ENCODE measurements at places on chromosomes 12 and 14. TPM values are rescaled to one million over a fixed set of nuclear protein-coding genes. Genes with fewer than 3 reads are reported as not detected.
A peak's percentile ranks its signal among the peaks of the same experiment; 100 is the strongest.

DNA sequence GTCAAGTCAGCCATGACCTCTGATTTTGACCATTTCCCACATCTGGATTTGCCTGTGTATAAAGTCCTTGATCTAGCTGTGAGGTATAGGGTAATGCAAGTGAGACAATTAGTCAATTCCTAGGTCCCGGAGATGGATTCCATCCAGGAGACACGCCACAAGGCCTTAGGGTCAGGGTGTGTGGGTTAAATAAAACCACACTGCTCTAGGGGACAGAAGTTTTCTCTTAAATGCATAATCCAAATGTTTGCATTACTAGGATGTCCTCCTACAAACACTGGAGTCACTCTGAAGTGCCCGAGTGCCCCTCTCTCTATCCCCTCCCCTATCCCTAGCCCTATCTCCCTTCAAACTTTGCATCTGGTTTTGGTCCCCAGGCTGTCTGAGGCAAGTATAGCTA, 26.8 kb downstream of the LRIG3 start:
- no peak for DNase-seq

GRCh38 chr14:85695300-85695699, 165.4 kb downstream of the FLRT2 start:
- no peak for DNase-seq

DNA sequence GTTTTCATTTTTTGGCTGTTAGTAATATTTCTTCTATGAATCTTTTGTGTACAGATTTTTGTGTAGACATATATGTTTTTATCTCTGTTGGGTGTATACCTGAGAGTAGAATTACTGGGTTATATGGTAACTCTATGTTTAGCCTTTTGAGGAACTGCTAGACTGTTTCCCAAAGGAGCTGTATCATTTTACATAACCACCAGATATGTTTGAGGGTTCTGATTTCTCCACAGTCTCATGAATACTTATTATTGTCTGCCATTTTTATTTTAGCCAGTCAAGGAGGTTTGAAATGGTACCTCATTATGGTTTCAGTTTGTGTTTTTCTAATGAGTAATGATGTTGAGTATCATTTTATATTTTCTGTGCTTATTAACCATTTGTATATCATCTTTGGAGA, 1.9 kb downstream of the PCNX4 start:
- no peak for DNase-seq

GRCh38 chr14:32588448-32589320, 259.6 kb downstream of the AKAP6 start:
- no peak for DNase-seq

GRCh38 chr14:95523051-95523814, 6.8 kb upstream of the SYNE3 start:
- DNase-seq, result no peak

DNA sequence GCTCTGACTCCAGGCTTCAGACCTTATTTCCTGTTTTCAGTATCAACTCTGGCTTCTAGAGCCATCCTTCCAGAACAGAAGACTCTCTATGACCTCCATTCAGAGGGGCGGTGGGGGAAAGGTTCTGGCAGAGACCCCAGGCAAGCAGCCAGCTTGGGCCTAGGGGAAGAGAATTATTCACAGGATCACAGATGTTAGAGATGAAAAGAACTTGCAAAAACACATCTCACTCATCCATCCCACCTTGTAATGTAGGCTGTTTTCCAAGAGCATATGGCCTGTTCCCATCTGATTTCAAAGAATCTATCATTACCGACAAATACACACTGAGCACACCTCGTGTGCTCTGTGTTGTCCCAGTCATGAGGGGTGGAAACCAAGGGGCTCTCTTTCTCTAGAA, 131.9 kb downstream of the GRIN2B start:
- DNase-seq, result peak; percentile 90

DNA sequence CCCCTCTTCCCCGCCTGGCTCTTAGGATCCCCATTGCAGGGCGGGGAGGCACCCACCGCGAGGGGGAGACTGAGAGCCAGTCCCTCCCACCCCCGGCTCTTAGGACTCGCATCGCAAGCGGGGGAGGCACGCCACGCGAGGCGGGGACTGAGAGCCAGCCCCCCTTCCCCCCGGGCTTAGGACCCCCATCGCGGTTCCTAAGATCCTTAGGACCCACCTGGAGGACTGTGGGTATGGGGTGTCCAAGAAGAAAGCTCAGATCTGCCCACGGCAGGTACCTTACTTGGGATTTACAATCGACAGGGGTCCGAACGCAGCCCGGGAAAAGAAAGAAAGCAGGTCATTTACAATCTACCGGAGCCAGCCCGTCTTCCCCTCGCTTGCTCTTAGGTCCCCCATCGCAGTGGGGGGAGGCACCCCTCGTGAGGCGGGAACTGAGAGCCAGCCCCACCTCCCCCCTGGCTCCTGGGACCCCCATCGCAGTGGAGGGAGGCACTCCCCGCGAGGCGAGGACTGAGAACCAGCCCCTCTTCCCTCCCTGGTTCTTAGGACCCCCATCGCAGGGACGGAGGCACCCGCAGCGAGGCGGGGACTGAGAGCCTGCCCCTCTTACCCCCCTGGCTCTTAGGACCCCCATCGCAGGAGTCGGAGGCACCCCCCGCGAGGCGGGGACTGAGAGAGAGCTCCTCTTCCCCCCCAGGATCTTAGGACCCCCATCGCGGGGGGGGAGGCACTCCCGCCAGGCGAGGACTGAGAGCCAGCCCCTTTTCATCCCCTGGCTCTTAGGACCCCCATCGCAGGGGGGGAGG, 43.7 kb downstream of the DDX11 start:
- no peak for DNase-seq

- DNase-seq, result no peak
Observed at GRCh38 chr14:97033556-97034081, 236.4 kb downstream of the VRK1 start.

GRCh38 chr12:56632701-56633467, 2.8 kb upstream of the BAZ2A start:
- no peak for DNase-seq

- DNase-seq, result no peak
Observed at GRCh38 chr14:89418976-89419375, 1.9 kb upstream of the FOXN3 start.

- DNase-seq, result no peak
Observed at GRCh38 chr12:22525426-22525825, 18.9 kb downstream of the C2CD5 start.

GRCh38 chr12:54419088-54419887, at the start of gene ITGA5:
Gene ITGA5, minus strand, starts transcription at chr12:54419266. Its CDS starts 68 bp downstream, at chr12:54419198.
- peak; percentile 96 for DNase-seq

- DNase-seq, result no peak
Observed at GRCh38 chr12:115910057-115910456, 367.4 kb downstream of the MED13L start.

DNA sequence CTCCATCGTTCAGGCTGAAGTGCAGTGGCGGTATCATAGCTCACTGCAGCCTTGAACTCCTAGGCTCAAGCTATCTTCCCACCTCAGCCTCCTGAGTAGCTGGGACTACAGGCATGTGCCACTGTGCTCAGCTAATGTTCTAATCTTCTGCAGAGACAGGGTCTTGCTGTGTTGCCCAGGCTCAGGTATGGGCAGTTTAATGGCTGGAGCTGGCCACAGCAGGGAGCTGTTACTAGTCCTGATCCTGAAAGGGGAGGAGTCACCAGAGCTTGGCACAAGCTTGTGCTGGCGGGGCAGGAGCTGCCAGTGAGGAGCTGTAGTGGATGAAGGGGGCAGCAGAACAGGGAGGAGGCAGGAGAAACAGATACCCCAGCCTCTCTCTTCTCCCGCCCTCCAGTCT, 10.6 kb downstream of the TMEM120B start:
- DNase-seq, result no peak

DNA sequence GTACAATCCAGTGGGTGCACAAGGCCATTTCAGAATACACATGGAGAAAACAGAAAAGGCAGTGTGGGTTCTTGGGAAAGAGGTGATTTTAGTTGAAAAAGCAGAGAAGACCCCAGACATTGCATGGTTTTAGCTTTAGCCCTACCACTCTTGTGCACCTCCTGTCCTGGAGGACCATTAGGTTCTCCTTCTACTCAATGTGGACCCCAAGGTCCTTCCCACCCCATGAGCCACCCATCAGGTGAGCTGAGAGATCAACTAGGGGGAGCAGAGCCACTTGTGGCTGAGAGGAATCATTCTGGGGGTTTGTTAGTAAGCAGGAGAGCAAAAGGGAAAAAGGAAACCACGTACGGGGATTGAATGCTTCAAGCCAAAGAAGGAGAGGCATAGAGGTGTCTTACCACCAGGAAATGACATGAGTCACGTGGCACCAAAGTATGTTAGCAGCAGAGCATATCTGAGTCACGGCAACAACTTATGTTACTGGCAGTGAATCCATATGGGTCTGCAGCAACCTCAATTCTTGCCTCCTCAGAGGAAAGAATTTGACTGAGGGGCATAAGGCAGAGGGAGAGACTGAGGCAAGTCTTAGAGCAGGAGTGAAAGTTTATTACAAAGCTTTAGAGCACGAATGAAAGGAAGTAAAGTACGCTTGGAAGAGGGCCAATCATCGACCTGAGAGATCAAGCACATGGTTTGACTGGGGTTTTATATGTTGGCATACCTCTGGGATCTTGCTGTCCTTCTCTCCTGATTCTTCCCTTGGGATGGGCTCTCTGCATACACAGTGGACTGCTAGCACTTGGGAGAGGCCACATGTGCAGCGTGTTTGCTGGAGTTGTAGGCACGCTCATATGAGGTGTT, 73.9 kb downstream of the HSD17B6 start:
- no peak for DNase-seq

DNA sequence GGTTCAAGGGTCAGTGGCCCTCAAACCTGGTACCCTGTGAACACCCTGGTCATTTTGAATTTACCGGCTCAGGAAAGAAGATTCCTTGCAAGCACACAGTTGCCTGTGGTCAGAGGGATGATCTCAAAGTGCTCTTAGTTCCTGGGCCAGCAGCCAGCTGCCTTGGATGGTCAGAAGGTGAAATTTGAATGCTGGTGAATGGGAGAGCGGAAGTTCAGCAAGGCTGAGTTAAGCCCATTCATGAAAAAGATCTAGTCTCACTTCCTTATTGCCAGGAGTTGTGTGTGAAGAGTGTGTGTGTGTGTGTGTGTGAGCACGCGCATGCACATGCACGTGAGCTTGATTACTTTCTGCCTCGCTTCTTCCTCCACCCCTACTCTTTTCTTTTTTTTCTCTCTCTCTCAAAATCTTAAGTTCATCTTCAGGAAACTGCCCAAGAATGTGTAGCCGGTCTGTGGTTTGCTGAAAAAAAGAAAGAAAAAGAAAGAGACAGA, 155.5 kb upstream of the CCND2 start:
- DNase-seq, result peak; percentile 90

DNA sequence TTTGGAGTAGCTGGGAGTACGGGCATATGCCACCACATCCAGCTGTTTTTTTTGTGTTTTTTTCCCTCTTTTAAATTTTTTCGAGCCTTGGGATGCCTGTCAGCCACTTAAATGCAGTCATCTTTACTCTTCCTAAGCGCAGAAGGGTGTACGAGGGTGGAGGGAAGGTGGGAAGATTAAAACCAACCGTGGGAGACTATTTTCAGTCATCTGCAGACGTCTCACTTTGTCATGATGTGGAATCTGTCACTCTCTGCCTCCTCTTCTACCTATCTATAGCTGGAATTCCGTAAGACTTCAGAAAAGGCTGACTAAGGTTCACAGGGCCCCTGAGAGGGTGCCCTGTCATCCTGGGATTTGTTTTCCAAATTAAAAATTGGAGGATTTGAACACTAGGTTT, 105.3 kb downstream of the SAMD4A start:
- no peak for DNase-seq

DNA sequence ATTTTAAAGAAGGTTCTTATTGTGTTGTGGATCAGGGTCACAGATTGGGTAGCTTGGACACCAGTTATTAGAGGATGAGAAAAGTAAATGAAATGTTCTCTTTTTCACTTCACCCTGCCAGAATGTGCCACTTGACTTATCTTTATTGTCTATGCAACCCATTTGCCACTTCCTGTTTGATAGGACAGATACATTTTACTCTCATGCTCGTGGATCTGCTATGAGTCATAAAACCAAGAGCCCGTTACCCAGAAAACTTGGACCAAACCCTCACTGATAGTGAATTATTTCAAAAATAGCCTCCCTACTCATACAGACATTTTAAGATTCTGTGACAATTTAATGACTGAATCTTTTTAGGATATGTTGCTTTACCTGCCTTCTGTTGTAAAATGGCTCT, 1.8 kb downstream of the ISCA2 start:
- DNase-seq, result no peak

DNA sequence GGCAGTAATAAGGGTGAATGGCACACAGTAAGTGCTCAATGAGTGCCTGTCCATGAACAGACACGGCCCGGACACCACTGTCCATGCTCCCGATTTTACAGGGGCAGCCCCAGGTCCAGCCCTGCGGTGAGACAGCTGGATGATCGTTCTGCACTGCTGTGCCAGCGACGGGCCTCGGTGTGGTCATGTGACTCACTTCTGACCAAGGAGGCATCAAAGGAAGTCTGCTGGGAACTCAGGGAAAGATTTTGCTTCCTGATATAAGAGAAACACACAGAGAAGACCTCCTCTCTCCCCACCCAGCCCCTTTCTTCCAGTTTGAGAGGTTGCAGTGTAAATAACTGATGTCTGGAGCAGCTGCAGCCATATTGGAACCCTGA, 126.6 kb downstream of the SCARB1 start:
- no peak for DNase-seq

GRCh38 chr12:7197841-7198240, 8.4 kb downstream of the PEX5 start:
- DNase-seq, result peak; percentile 74

DNA sequence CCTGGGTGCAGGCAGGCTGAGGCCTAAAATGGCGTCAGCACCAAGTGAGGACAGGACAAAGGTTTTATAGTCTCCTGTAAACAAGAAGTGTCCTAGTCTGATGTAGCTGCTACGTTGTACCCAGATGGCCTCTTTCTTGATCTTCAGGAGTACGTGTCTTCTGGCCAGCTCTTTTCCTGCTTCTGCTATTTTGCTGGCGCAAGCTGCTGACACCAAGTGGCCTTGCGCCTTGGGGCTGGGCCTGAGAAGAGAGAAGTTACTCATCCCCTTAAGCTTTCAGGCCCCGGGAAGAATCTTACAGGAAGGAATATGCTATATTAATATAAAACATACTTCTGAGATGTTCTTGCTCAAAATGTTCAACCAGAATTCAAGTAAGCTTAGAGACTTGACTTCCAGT, 605.2 kb downstream of the GALC start:
- no peak for DNase-seq

- DNase-seq, result no peak
Observed at GRCh38 chr12:100473716-100474150, at the start of gene NR1H4. Gene NR1H4, plus strand, starts transcription at chr12:100473866. Its CDS starts 19,458 bp downstream, at chr12:100493324.

The RTL1 gene
- not detected for total RNA-seq

The KCNA5 gene
- 1.2 TPM for total RNA-seq

The PPP1R36 gene
- total RNA-seq, result 0.34 TPM

The DDX11 gene
- 5.9 TPM for total RNA-seq

The TAS2R50 gene
- total RNA-seq, result 1.2 TPM

The TDRD9 gene
- total RNA-seq, result 2.0 TPM

The UBC gene
- total RNA-seq, result 1,710 TPM

The SVOP gene
- total RNA-seq, result 0.06 TPM

The KRT82 gene
- total RNA-seq, result not detected

The IL31 gene
- total RNA-seq, result not detected

The ARMH4 gene
- total RNA-seq, result 5.0 TPM
